Activated CD4-positive, CD25-positive, alpha-beta regulatory T cell treated with anti-CD3 and anti-CD28 coated beads, Interleukin-2, amount 50 U/mL, for 72 hours (primary cell): ENCODE measurements at places on chromosomes 4 and X.
A peak's percentile ranks its signal among the peaks of the same experiment; 100 is the strongest.

DNA sequence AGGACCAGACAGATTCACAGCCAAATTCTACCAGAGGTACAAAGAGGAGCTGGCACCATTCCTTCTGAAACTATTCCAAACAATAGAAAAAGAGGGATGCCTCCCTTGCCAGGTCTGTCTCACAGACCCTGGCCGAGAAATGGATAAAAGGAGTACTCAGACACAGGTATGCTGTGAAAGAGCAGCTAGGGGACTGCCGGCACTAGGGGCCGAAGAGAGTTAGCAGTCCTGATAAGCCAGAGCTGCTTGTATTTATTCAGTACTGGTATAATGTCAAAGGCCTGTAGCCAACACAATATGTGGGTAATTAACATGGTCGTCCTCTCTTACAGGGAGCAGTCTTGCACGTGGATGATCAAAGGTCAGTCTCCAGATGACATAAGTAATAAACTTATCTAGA lies 1042.1 kb upstream of the LCORL start:
- DNase-seq = no peak

DNA sequence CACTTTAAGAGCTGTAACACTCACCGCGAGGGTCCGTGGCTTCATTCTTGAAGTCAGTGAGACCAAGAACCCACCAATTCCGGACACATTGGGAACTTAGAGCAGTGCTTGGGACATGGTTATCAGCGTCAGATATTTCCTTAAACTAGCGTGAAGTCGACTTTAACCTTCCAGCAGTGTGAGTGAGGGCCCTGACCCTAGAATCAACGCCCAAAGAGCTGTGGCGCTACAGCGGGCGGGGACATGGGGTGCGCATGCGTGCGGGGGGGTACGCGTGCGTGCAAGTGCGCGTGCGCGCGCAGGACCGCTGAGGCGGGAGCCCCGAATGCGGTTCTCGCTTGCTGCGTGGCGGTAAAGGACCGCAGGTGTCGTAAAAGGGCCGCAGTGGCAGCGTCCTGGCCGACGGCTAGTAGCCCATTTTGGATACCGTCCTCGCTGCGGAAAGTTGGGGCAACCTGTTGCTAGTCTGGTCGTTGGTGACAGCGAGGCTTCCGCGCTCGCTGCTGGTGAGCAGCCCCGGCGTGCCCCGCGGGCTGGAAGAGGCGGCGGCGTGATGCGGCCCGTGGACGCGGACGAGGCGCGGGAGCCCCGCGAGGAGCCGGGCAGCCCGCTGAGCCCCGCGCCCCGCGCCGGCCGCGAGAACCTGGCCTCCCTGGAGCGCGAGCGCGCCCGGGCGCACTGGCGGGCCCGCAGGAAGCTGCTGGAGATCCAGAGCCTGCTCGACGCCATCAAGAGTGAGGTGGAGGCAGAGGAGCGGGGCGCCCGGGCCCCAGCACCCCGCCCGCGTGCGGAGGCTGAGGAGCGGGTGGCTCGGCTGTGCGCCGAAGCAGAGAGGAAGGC lies 19.8 kb upstream of the S100P start:
- DNase-seq = peak; percentile 95

- no peak for DNase-seq
These were observed 101.7 kb upstream of the MBNL3 start for GRCh38 chrX:132590350-132591026.

GRCh38 chr4:103773691-103774231 lies 54.0 kb upstream of the TACR3 start:
- DNase-seq = no peak

DNA sequence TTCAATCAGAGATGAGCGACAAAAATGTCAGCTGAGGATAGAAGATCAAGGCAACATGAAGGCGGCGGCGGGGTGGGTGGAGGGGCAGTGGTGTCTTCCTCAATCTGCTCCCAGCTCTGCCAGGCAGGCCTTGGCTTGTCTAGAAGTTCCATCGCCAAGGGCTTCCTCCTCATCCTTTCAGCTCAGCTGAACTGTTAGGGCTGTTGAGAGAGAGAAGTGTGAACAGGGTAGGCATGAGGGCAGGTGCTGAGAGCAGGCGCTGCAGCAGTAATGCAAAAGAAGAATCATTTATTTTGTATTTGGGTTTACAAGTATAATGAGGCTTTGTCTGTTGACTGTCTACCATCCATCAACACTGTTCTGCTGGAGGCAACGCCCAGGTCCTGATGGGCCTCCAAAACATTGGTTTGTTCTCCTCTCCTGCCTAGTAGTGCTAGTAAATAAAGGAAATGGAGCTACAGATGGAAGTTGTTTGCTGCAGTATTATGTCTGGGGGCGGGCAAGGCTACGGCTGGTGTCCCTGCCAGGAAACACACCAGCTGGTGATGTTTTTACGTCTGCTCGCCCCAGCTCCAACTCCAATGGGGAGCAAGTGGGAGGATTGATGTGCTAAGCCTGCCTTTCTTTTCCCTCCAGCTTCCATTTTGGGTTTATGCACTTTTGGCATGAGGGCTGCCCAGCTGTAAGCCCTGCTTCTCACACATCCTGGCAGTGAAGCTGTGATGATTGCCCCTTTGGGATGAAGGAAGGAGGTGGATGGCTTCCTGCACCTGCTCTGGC lies 139.4 kb upstream of the BOD1L1 start:
- DNase-seq = no peak

DNA sequence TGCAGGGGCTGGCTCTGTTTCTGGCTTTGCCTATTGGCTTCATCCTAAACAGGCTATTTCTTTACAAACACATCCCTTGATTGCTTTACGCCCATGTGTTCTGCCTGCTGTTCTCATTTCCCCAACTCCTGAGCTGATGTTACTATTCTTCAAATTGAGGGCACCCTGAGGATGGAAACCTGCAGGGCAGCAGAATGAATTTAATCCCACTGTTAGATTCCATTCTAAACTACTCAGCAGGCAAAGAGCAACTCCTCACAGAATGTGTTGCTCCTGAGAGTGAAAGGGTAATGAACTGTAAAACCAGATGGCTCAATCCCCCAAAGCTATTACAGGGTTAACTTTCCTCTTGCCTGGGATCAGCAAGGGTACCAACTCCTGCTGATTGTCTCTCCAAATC lies 75.7 kb downstream of the ANKRD50 start:
- DNase-seq = no peak

GRCh38 chrX:140710710-140711109 lies 1.2 kb downstream of the LINC00632 start:
- DNase-seq = no peak

GRCh38 chr4:24927049-24927448 lies 14.2 kb upstream of the CCDC149 start:
- DNase-seq = no peak

DNA sequence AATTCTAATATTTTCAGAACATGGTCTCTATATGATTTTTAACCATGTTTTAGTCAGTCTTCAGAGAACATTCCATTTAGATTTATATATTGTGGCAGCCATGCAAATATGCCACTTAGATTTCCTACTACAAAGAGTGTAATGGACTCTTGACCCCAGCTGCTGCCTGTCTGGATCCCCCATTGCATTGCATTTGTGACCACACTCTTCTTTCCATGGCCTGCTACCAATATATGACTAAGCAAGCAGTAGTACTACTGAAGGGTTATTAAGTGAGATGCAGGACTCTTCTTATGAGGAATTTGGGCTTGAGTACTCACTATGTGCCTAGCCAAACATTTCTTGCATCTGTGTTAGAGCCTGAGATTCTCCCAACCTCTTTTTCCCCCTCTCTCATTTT lies 306.8 kb downstream of the PDHA2 start:
- no peak for DNase-seq

DNA sequence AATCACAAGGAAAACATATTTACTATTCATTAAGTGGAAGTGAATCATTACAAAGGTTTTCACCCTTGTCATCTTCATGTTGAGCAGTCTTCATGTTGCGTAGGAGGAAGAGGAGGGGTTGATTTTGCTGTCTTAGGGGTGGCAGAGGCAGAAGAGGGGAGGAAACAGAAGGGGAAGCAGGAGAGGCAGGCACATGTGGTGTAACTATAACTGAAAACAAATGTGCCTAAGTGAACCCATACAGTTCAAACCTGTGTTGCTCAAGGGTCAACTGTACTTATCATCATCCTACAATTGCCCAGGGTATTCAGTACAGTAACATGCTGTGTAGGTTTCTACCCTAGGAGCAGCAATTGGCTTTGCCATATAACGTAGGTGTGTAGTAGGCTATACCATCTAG lies 47.2 kb downstream of the SYNPO2 start:
- no peak for DNase-seq

- no peak for DNase-seq
These were observed 91.1 kb upstream of the SLC4A4 start for GRCh38 chr4:71247706-71248105.

GRCh38 chr4:185429660-185430059 lies 3.9 kb upstream of the UFSP2 start:
- DNase-seq = no peak

DNA sequence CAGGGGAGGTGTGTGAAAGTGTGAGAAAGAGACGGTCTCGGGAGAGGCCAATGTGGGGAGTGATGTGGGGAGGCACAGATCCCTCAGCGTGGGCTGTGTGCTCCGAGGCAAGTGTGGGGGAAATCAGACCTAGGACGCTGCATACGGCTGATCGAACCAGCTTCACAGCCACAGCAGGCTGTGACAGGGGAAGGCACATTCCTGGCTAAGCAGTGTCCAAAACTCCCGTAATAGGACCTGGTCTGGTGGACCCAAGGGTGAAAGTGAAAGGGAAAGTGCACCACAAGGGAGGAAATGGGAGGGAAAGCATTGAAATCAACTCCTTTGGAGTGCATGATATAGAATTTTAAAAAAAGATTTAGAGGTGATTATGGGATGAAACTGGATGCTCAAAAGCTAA lies 10.9 kb upstream of the RHOXF2 start:
- no peak for DNase-seq

DNA sequence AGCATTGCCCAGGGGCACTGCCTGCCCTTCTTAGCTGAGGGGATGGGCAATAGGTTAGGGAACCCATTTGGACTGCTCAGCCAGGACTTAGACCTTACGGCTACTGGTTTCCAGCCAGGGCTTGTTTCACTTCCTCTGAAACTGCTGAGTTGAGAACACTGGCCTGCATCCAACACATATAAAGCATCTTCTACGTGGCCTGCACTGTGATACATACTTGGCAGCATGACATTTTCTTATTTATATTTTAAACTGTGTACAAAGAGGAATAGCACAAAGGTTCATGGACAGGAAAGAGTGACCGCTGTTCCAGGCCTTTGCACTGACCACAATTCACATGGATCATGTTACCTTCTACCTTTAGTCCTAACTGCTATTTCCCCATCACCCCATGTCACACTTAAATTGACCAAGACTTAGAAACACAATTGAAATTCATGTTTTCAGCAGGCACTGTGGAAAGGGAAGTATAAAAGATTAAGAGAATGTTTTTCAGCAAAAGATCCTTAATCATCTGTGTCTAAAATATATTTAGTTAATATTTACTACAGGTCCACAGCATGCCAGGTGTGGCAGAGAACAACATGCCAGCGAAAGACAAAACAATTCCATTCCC lies 43.7 kb downstream of the NLGN4X start:
- no peak for DNase-seq

GRCh38 chrX:134622813-134623185 lies 35.5 kb downstream of the PLAC1 start:
- DNase-seq = no peak

DNA sequence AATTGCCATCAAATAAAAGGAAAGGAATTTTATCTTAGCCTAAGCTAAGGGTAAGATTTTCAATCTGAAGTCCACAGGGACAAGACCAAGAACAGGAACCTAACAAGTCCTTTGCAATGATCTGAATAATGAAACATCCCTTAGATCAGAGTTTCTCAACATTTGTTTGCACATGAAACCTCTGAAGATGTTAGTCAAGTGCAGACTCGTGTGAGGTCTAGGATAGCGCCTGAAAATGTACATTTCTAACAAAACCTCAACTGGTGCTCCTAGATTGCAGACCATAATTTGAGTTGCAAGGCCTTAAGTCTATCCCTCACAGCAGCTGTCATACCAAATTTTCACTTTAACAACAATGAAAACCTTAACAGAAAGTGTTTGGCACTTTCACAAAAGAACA lies 337.6 kb downstream of the DMD start:
- DNase-seq = no peak

DNA sequence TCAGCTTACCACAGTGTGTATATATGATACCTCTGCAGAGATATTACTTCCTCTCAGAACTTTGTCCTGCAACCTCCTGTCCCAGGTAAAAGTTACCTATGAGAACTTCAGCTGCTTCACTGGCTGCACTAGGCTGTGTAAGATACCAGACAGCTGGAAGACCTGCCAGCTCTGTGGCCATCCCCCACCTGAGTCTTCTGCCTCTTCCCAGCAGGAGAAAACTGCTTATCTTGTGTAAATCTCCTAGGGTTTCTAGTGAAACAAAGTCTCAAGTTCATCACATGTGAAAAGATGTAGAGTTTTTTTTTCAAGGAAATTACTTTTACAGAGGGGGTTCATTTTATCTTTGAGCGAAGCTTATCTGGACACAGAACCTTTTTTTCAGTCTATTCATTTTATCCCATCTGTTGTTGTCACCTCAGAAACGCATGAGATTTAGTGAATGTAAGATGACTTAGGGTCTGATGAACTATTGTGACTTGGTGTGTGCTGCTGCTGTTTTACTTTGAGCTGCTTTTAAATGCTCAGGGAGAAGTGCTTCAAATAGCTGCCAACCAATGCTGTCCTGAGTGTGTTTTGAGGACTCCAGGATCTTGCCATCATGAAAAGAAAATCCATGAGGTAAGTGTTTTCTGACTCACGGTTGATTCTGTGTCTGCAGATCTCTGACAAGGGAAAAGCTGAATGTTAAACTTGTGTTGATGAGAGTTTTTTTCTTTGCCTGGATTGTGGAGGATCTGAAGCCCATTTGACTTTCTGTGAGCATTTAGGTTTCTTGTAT lies 187.8 kb downstream of the FRAS1 start:
- DNase-seq = no peak

DNA sequence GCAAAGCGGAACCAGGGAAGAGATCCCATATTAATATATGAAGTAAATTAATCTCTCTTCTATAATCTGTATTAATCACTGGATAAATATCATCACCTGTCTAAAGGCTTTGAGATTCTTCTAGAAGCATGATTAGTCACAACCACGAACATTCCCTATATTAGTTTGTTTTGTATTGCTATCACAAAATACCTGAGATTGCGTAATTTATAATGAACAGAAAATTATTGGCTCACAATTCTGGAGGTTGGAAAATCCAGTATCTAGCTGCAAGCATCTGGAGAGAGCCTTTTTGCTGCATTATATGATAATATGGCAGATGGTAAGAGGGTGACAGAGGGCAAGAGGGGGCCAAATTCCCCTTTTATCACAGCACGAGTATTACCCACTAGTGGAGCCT lies 532.6 kb upstream of the EPHA5 start:
- DNase-seq = no peak

DNA sequence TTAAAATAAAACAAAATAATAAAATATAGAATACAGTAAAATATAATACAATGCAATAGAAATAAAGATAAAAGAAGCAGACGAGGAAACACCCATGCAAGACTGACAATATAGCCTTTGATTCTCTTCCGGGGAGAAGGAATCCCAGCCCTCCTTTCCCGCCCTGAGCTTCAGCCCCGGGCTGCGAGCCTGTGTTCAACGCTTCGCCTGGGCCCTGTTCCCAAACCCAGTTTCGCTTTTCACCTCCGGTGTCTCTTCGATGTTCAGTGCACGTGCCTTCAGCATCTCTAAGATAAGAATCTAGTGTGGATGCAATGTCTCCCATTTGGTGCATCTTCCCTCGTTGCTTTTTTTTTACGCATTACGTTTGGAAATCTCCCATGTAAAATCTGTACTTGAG lies 38.4 kb upstream of the ARSD start:
- DNase-seq = no peak
